ENCODE measurements at places on chromosomes 5 and 9. TPM values are rescaled to one million over a fixed set of nuclear protein-coding genes. Genes with fewer than 3 reads are reported as not detected.

DNA sequence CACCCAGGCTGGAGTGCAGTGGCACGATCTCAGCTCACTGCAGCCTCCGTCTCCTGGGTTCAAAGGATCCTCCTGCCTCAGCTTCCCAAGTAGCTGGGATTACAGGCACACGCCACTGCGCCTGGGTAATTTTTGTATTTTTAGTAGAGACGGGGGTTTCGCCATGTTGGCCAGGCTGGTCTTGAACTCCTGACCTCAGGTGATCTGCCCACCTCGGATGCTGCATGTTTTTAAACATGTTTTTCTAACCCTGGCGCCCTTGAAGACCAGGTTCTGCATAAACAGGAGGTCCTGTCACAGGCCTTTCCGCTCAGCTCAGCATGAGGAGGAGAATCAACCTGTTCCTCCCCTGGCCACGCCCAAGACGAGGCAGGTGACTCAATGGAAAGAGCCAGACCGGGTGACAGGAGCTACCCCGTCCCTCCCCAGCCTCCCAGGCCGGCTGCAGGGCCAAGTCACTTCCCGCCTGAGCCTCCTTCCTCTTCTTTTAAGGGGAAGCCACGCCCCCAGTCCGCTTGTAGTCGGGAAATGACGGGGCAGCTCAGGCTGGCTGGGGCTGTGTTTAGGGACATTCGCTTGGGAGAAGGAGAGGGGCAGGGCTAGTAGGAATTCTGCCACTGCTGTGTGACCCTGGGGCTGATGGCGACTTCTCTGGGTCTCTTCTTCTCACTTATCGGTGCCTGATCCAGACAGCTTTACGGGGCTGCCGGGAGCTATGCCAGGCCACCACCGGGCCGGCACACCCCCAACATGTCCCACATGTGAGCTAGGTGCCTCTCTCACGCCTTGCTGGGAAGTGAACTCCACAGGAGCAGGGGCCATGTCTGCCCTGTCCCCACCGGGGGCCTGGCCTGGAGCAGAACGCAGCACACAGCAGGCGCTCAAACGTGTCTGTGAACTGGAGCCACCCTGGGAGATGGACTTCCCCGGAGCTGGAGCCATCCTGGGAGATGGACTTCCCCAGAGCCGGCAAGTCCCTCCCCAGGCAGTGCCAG, 6.1 kb downstream of the NOTCH1 start:
- DNase-seq: peak; percentile 94

GRCh38 chr5:160370713-160371034, 248 bp upstream of the C1QTNF2 start:
- no peak for DNase-seq

DNA sequence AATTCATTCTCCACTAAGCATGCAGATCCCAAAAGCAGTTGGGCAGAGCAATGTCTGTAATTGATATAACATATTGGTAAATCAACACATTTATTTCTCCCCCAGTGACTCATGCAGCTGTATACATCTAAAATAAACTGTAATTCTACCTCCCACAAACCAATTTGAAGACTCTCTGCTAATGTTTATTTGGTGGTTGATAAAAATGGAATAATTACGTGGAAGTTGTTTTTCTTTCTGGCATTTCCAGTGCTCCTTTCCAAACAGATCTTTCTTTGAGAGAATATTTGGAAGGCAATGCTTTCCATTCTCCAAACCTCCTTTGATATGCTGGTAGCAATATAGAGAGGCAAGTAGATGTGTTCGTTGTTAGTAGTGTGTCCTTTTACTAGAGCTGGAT, 194.7 kb downstream of the CHSY3 start:
- DNase-seq: no peak

GRCh38 chr9:116191576-116192415, 38.2 kb downstream of the PAPPA start:
- DNase-seq: no peak

DNA sequence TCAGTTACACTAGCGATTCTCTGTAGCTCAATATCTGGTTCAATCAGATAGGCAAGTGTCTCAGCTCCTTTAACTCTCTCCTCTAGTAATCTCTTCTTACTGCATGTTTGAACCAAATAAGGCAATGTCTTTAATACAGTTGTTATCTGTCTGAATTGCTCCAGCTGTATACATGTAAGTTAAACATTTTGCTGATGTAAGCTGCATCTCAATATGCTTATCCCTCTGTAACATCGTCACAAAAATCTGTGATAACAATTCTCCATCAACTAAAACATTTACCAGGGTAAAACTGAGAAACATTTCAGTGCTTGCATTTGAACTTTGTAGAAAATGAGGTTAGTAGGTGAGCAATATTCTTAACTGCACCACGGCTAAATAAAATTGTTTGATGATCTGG, 29.6 kb upstream of the IGFBPL1 start:
- no peak for DNase-seq

DNA sequence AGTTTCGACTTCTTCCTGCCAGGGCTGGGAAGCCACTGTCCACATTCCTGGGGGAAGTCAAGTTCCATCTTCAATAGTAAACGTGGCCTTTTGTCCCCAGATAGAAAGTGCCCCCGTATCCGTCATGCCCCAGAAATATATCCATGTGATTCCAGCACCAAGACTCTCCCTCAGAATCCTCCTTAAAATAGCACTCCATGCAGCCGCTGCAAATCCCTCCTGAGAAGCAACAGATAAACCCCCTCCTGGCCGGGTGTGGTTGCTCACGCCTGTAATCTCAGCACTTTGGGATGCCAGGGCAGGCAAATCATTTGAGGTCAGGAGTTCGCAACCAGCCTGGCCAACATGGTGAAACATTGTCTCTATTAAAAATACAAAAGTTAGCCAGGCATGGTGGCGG, 126.1 kb downstream of the OLFM1 start:
- no peak for DNase-seq

PELO gene
- 45.3 TPM for total RNA-seq

CER1 gene
- total RNA-seq: not detected

TRPM6 gene
- not detected for total RNA-seq

PAPPA gene
- total RNA-seq: not detected

DMRT2 gene
- total RNA-seq: not detected

FTMT gene
- total RNA-seq: not detected

All from PC-3 (cell line).